ENCODE measurements at places on chromosomes 1 and 21. TPM values are rescaled to one million over a fixed set of nuclear protein-coding genes. Genes with fewer than 3 reads are reported as not detected.

ATP1A2 gene
- total RNA-seq: not detected

GPATCH2 gene
- total RNA-seq: 8.1 TPM

NES gene
- 0.13 TPM for total RNA-seq

C1orf185 gene
- total RNA-seq: not detected

HSD3B1 gene
- not detected for total RNA-seq

S100A12 gene
- not detected for total RNA-seq

FMO5 gene
- 0.07 TPM for total RNA-seq

KLHL12 gene
- total RNA-seq: 14.8 TPM

LMX1A gene
- total RNA-seq: not detected

GJA5 gene
- total RNA-seq: not detected

KCNA3 gene
- not detected for total RNA-seq

OR6N1 gene
- total RNA-seq: not detected

CCDC27 gene
- total RNA-seq: not detected

GDAP2 gene
- total RNA-seq: 18.6 TPM

IFFO2 gene
- 20.1 TPM for total RNA-seq

RHEX gene
- total RNA-seq: not detected

NTMT2 gene
- total RNA-seq: not detected

LRRC39 gene
- total RNA-seq: not detected

FOXO6 gene
- total RNA-seq: 0.90 TPM

ZNF593 gene
- 51.1 TPM for total RNA-seq

All from HT1080 (cell line).